ENCODE measurements at places on chromosomes 11 and 22.

DNA sequence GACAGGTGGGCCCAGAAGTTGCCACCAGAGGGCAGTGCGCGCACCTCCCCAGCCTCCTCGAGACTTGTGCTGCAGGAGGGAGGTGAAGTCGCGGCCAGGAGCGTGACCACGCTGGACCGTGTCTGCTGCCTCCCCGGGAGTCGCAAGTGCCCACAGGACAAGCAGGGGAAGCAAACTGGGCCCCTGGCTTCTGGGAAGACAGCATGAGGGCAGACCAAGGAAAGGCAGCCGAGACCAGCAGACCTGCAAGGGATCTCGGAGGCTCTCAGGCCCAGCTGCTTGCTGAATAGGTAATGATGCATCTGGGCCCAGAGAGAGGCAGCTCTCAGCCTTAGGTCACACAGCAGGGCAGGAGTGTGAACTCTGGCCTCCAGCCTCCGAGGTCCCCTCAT lies 17.0 kb upstream of the IL2RB start:
- peak; percentile 41 for DNase-seq

GRCh38 chr11:106937111-106937510 lies 81.2 kb downstream of the GUCY1A2 start:
- no peak for DNase-seq

DNA sequence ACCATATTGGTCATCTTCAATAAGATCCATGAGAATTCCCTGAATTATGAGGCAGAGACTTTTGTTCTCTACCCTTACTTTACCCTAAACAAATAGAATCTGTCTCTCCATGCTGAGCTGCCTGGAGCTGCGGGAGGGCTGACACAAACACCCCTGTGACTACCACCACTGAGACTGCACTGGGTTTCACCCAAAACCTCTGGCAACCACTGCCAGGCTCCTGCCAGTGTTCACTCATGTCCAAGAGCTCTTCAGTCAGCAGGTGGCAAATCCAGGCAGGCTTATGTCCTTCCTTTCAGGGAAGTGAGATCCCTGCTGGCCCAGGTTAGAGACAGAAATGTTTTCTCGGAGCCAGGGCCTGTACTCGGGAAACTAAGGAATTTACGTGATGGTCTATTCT lies 1105.3 kb downstream of the LRRC4C start:
- DNase-seq = no peak

GRCh38 chr11:121503051-121503450 lies 50.3 kb upstream of the SORL1-AS1 start:
- no peak for DNase-seq

DNA sequence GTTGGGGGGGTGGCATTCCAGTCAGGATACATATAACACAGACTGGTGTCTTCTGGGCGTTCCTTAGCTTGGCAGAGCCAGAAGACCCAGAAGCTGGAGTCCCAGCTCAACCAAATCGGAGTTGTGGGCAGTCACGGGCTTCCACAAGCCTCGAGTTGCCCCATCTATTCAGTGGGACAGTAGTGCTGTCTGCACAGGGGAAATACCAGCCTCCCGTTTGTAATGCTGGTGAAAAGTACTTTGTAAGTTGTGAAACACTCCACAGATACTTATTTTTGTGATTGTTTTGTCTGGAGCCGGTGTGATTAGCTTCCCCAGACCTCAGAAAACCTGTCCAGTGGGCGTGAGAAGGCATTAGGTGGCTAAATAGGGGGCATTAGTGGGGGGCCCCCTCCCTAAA lies 13.6 kb downstream of the DGKZ start:
- DNase-seq = no peak
